ENCODE measurements at places on chromosomes 1 and 21.

DNA sequence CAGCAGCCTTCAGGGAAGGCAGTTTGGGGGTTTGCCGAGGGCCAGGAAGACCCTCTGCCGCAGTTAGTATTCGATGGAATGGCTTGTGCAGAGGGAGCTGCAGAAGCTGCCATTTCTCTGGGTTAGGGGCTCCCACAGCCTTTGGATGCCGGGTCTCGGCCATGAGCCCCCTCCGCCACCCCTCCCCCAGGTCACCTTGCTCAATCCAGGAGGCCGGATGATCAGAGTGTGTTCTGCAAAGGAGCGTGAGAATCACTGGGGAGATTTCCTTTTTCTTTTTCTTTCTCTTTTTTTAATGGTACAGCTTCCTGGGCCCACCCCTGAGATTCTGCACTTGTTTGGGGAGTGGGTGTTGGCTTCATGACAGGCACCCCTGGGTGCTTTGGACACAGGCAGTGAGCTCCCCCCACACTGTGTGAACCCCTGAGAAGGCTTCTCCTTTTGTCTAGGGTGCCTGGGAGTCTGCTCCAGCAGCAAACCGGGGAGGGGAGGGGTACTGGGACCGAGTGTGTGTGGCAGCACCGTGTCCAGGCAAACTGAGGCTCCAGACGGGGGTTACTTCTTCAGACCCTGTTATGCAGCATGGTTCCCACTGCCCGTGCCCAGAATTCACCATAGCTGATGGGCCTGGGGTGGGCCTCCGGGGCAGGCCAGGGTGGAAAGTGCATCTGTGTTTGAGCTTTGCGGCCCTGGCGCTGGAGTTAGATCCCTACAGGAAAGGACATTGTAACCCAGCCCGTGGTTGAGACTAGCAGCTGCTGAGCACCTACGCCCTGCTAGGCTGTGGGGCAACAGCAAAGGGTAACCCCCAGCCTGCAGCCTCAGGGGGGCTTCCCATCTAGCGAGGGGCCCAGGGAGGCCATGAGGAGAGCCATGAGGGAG lies 18.5 kb downstream of the TNFRSF1B start:
- no peak for DNase-seq

DNA sequence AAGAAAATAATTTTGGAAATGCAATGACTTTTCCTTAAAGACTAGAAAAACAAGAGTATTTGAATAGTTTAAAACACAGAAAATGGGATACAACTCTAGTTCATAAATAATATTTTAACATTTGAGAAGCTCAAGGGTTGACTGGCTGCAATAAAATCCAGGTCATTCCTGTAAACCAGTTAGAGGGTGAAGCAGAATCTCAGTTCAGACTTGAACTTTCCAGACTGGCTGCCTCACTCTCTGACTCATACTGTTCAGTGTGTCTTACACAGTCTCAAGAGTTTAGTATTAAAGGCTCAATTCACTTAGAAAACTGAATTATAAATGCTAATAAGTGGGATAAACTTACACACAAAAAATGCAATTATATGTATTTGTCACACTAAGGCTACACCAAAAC lies 89.9 kb downstream of the RAVER2 start:
- no peak for DNase-seq

DNA sequence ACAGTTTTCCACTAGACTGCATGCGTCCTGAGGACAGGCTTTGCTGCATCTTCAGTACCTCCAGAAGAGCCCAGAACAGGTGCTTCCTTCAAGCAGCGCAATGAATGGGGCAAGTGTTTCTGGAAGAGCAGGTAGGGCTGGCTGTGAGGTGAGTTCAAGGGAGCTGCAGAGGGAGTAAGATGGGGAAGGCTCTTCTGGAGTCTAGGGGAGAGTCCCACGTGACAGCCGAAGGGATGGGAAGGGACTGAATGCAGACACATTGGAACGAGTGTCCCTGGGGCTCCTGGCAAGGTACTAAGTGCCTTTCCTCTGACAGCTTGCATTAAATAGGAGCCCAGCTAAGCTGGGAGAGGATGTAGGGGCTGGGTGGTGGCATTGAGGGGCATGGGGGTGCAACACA lies 84.2 kb downstream of the FAM78B start:
- DNase-seq, result no peak

DNA sequence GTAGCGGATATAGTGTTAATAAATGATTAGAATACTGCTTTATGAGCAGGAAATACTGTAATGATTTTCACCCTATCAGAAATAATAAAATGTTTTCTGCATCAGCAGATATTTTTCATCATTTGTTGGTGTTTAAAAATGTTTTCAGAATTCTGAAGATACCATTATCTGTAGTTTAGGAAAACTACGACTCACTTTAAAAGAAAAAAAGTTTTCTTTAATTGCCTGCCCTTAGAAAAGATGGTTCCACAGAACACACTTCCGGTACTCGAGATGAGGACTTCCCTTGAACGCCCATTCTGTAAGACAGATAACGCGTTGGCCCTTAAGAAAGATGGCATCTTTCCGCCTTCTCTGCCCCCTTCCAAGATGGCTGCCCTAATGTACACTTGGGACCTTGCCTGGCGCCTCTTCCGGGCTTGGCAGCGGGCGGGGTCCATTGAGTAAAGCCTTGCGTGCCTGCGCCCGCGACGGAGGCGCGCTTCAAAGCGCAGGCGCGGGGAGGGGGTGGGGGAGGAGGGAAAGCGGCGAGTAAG lies at the start of gene SZRD1:
SZRD1 (plus strand) TSS at position 521 of the 536 bp plus-strand sequence. CDS start 16 bp downstream, outside the sequence.
- peak; percentile 100 for DNase-seq

- no peak for DNase-seq
Measured at GRCh38 chr1:85087659-85088407, 39.5 kb upstream of the MCOLN3 start.

GRCh38 chr1:25030674-25031589 lies 100.9 kb upstream of the RUNX3 start:
- DNase-seq, result no peak

DNA sequence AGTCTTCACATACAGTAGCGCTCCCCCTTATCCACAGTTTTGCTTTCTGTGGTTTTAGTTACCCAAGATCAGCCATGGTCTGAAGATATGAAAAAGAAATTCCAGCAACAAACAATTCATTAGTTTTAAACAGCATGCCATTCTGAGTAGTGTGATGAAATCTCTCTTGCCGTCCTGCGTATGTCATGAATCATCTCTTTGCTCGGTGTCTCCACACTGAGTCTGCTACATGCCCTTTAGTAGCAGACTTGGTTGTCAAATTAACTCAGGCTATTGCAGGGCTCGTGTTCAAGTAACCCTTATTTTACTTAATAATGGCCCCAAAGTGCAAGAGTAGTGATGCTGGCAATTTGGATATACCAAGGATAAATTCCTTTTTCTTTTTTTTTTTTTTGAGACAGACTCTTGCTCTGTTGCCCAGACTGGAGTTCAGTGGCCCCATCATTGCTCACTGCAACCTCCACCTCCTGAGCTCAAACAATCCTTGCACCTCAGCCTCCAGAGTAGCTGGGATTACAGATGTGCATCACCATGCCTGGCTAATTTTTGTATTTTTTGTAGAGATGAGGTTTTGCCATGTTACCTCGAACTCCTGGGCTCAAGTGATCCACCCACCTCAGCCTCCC lies 22.6 kb downstream of the PHACTR4 start:
- DNase-seq, result no peak

- DNase-seq, result no peak
Measured at GRCh38 chr1:244800821-244801220, 34.6 kb upstream of the COX20 start.
